Vagina (tissue), 2 donors: ENCODE measurements at places on chromosomes 1 and 21. TPM values are rescaled to one million over a fixed set of nuclear protein-coding genes. Genes with fewer than 3 reads are reported as not detected.

The SPSB1 gene
- 40.0 TPM for total RNA-seq

The PRELP gene
- total RNA-seq: 128 TPM

The GDAP2 gene
- total RNA-seq: 24.1 TPM

The PLPP3 gene
- 236 TPM for total RNA-seq

The ARL8A gene
- 25.5 TPM for total RNA-seq

The BARHL2 gene
- total RNA-seq: not detected

The DIO1 gene
- total RNA-seq: not detected

The VANGL2 gene
- total RNA-seq: 11.0 TPM

The F13B gene
- not detected for total RNA-seq

The PRAMEF10 gene
- not detected for total RNA-seq

The TIE1 gene
- 36.1 TPM for total RNA-seq

The NECAP2 gene
- 41.7 TPM for total RNA-seq

DNA sequence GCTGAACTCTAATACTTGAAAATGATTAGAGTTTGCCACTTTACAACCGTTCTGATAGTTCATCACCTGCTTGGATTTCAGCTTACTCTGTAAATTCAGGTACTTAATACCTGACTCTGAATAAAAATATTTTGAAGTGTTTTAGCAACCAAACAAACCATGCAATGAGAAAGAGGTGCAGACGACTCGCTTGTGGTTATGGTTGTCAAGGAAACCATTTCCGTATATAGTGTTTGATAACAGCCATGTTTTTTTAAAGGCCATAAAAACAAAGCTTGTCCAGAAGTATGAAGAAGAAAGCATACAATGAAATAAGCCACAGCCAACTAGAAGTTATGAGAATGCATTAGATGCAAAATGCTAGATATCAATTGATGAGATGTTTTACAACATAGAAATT is 167.2 kb upstream of the HMCN1 start:
- no peaks in the 10 kb centered on the region for H3K4me1 ChIP-seq
- no peak overlapping the region for H3K4me3 ChIP-seq
- H3K36me3 ChIP-seq: no peaks in the 10 kb centered on the region
- no peaks in the 10 kb centered on the region for H3K27me3 ChIP-seq
- no peak for DNase-seq

- no peaks in the 10 kb centered on the region for H3K36me3 ChIP-seq
- H3K4me3 ChIP-seq: peak overlapping the region; percentile 28
- H3K27ac ChIP-seq: no peak overlapping the region
- H3K4me1 ChIP-seq: peaks cover 60% of the 10 kb centered on the region
Observed at GRCh38 chr21:36700295-36700970, 1.5 kb downstream of the SIM2 start.

DNA sequence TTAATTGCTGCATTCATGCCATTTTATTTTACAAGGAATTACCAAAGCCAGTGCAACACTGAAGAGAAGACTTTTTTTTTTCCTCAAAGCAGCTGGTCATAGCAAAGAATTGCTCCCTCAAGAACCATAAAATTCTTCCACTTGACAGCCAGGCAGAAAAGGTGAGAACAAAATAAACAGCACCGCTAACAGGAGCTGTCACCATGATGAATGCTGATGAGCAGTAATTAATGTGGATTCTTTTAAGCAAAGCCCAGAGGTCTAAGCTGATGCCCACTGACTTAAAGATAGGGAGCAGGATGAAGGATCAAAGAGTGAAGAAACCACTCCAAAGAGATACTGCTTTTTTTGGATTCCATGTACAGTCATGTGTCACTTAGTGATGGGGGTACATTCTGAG is 428.4 kb downstream of the BRINP3 start:
- H3K27me3 ChIP-seq: no peaks in the 10 kb centered on the region
- H3K27ac ChIP-seq: no peak overlapping the region

DNA sequence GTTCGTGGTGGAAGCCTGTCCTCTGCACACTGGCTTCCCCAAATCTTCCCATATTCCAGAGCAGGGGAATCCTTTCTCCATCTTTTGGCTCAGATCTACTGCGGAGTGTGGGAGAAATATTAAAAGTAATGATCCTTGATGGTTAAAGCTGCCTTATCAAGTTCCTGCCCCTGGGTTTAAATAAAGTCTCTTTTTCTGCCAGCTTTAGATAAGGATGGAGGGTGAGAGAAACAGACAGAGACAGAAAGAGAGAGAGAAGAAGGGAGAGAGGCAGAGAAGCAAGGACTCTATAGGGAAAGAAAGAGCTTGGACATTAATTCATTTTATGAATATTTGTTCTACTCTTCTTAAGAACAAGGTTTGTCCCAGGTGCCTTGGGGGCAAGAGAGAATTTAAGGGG is 98.0 kb downstream of the KCNJ15 start:
- no peaks in the 10 kb centered on the region for H3K36me3 ChIP-seq
- H3K27ac ChIP-seq: no peak overlapping the region
- peak; percentile 19 for DNase-seq
- H3K4me3 ChIP-seq: no peak overlapping the region

DNA sequence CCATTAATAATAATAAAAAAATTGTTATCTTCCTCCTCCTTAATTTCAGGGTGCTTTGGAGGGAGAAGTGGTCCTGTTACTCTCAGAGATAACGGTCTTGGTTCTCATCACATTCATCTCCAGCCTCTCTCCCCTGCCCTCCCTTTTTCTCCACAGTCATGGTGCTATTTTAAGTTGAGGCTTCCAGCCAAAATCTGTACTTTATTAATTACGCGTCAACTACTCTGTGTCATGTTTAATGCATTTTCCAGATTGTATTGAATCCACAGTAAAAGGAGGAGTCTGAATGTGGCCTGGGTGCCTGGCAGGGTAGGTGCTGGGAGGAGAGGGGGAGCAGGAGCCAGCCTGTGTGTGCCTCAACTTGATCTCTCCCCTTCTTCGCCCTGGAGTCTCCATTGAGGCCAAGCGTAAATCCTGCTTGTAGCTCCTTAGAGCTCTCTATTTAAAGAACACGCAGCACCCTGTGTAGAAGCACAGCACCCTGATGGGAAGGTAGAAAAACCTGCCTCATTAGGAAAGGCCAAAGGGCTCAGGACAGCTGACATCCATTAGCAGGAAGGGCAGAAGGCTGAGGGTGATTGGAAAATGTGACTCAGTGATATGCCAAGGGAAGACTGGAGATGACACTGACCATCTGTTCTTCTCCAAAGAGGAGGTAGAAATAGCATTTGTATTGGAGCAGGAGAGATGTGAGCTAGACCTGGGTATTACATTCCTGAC is 82.4 kb downstream of the PLXNA2 start:
- no peak overlapping the region for H3K4me3 ChIP-seq
- H3K4me1 ChIP-seq: peaks cover 52% of the 10 kb centered on the region
- H3K36me3 ChIP-seq: no peaks in the 10 kb centered on the region
- H3K27ac ChIP-seq: no peak overlapping the region
- no peaks in the 10 kb centered on the region for H3K27me3 ChIP-seq
- no peak for DNase-seq

DNA sequence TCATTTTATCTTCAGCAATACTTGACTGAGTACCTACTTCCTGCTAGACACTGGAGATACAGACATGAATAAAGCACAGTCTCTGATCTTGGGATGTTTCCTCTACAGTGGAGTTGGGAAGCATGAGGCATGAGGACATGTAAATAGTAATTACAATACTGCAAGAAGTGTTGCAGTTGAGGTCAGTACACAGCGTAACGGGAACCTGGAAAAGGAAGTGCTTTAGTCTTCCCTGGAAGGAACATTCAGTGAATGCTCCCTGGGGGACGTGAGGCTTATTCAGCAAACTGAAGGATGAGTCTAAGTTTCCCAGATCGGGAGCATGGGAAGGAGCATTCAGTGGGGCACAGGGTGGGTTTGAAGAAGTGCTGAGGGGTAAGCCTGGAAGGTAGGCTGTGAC is 112.4 kb downstream of the PIK3R3 start:
- no peak overlapping the region for H3K4me3 ChIP-seq
- H3K36me3 ChIP-seq: no peaks in the 10 kb centered on the region
- H3K4me1 ChIP-seq: no peaks in the 10 kb centered on the region
- no peak for DNase-seq
- H3K27me3 ChIP-seq: no peaks in the 10 kb centered on the region

- no peaks in the 10 kb centered on the region for H3K36me3 ChIP-seq
- H3K4me3 ChIP-seq: no peak overlapping the region
- no peak overlapping the region for H3K27ac ChIP-seq
- no peak for DNase-seq
- H3K27me3 ChIP-seq: no peaks in the 10 kb centered on the region
Observed at GRCh38 chr1:58441699-58442098, 104.8 kb downstream of the OMA1 start.

DNA sequence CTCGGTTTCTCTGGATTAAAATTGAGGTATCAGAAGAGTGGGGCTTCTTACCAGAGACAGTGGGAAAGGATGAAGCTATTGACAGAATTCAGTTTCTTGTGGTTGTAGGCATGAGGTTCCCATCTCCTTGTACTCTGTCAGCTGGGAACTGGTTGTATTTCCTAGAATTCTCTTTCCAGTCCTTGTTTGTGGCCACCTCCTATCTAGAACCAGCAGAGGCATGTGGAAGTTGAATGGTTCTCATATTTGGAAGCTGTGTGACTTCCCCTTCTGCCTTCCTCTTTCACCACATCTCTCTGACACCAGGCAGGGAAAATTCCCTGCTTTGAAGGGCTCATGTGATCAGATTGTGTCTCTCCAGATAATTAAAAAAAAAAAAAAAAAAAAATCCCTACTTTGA is 457.7 kb upstream of the ADAMTS5 start:
- H3K4me1 ChIP-seq: peaks cover 27% of the 10 kb centered on the region
- DNase-seq: no peak

GRCh38 chr21:34279285-34279684 is 84.5 kb upstream of the KCNE2 start:
- H3K4me1 ChIP-seq: peaks cover 13% of the 10 kb centered on the region
- no peaks in the 10 kb centered on the region for H3K27me3 ChIP-seq
- DNase-seq: no peak

DNA sequence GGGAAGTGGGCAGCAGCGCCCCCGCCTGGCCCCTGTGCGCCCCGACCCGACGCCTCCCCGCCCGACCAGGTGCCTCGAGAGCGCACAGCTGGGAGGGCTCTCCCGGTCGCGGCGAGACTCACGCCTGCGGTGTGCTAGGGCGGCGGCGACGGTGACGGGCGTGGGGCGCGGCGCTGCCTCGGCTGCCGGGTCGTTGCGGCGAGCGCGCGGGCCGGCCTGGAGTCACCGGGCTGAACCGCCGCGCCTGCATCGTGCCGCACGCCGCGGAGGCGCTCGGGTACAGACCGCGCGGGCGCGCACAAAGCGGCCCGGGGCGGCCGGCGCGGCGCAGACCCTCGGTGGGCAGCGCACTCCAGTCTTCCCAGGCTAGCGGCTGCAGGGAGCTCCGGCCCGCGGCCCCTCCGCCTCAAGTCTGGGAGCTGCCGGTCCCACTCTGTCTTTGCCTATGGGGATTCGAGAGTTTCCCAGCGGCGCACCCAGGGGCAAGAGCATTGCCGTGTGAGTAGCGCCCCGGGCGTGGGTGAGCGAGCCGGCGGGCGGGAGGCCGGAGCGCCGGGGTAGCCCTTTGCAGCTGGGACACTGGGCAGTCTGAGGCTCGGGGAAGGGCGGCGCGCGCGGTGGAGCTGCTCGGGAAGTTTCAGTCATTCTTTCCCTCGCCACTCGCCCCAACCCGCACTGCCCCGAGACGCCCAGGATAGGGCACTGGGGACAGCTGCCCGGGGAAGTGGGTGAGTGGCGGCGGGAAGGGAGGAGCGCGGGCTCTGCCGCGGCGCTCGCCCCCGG is at the start of gene SLC35F3:
Gene SLC35F3, plus strand, starts transcription at position 44 of the 783 bp plus-strand sequence.
- no peaks in the 10 kb centered on the region for H3K27me3 ChIP-seq
- H3K36me3 ChIP-seq: no peaks in the 10 kb centered on the region
- no peak for DNase-seq
- no peaks in the 10 kb centered on the region for H3K4me1 ChIP-seq
- peak within 1 kb of the TSS; percentile 24 for H3K4me3 ChIP-seq

DNA sequence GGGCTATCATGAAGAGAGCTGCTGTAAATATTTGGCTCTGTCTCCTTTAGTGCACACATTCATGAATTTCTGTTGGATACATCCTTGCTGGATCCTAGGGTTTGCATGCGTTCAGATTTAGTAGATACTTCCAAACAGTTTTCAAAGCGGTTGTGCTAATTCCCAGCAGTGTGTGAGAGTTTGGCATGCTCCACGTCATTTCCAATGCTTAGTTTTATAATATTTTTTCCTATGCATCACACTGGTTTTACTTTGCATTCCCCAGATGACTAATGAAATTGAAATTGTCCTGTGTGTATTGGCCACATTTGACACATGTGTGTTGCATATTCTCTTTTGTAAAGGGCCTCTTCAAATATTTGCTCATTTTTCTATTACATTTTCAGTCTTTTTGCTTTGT is 18.5 kb upstream of the AADACL3 start:
- H3K27ac ChIP-seq: no peak overlapping the region
- no peaks in the 10 kb centered on the region for H3K27me3 ChIP-seq
- H3K4me3 ChIP-seq: no peak overlapping the region
- DNase-seq: no peak

DNA sequence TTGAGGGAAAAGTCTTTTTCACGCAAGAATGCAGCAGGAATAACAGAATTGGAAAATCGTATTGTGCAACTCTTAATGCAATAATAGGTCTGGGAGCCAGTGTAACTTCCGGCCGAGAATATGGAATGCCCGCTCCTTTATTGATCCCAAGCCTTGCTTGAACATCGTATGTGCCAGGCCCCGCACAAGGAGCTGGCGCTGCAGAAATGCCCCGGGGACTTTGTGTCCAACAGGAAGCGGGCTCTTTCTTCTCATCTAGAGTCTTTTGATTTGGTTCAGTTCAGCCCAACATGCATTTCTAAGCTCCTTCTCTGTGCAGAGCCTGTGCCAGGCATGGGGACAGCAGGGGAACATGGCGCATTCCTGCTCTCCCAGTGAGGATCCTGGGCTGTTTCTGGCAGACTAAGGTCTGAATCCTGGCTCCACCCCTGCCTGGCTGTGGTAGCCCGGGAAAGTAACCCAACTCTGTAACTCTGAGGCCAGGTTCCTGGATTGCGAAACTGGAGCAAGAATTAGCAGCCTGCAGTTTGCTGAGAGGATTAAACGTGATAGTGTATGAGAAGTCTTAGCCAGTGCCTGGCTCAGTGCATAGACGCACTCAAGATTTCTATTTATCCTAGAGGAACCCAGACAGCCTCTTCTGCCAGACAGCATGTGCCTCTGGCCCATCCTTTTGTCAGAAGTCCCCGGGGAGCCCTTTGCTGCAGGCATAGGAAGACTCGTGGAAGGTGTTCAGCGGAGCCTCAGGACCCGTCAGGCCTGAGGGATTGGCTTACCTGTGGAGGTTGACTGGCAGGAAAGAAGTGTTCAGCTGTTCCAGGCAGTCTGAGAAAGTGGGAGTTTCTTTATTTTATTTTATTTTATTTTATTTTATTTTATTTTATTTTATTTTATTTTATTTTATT is 987 bp upstream of the CDCP2 start:
- DNase-seq: no peak
- H3K27ac ChIP-seq: peak overlapping the region; percentile 39
- H3K36me3 ChIP-seq: no peaks in the 10 kb centered on the region
- no peaks in the 10 kb centered on the region for H3K27me3 ChIP-seq
- no peak overlapping the region for H3K4me3 ChIP-seq
- peaks cover 18% of the 10 kb centered on the region for H3K4me1 ChIP-seq
